ENCODE measurements at places on chromosomes 1 and 21.

DNA sequence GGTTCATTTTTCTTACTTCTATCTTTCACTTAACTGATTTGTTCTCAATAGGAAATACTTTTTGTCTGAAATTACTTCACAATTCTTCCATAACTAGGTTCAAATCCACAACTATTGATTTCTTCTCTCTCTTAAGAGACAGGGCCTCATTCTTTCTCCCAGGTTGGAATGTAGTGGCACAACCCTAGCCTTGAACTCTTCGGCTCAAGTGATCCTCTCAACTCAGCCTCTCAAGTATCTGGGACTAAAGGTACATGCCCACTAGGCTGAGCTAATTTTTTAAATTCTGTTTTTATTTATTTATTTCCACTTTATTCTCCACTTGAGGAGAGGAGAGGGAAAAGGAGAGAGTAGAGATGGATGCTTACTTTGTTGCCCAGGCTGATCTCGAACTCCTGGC, 370.4 kb upstream of the PLXNA2 start:
- DNase-seq = no peak

GRCh38 chr1:53655931-53656746, 82.8 kb downstream of the GLIS1 start:
- DNase-seq = no peak

DNA sequence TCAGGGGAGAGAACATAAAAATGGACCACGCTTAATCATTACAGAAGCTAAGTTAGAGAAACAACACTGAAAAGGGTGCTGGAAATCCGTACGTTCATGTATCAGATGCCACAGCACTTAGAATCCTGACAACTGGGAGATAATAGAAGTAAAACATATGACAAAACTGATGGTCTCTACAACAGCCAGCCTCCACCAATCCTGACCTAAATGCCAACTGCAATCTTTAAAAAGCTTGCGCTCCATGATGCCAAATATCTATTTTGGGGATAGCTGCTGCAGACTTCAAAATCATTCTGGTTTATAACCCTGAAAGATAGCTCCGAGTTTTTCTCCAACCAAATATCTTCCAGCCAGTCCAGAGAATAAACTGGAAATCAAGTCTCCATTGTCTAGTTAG, 178.3 kb downstream of the RERE start:
- no peak for DNase-seq

DNA sequence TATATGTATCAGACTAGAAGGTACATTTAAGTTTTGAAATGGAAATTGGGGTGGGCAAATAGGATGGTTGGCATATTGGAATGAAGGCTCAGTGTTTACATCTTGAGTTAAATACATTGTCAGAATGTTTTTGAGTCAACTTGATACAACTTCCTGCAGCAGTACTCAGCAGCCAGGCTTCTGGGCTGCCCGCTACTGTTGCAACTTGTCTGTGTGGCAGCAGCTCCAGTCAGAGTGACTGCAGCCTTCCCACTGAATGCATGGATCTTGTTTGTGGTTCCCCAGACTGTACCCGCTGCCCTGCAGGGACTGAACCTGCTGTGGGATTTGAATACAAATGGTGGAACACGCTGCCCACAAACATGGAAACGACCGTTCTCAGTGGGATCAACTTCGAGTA, 24.9 kb upstream of the SARS1 start:
- DNase-seq = no peak

DNA sequence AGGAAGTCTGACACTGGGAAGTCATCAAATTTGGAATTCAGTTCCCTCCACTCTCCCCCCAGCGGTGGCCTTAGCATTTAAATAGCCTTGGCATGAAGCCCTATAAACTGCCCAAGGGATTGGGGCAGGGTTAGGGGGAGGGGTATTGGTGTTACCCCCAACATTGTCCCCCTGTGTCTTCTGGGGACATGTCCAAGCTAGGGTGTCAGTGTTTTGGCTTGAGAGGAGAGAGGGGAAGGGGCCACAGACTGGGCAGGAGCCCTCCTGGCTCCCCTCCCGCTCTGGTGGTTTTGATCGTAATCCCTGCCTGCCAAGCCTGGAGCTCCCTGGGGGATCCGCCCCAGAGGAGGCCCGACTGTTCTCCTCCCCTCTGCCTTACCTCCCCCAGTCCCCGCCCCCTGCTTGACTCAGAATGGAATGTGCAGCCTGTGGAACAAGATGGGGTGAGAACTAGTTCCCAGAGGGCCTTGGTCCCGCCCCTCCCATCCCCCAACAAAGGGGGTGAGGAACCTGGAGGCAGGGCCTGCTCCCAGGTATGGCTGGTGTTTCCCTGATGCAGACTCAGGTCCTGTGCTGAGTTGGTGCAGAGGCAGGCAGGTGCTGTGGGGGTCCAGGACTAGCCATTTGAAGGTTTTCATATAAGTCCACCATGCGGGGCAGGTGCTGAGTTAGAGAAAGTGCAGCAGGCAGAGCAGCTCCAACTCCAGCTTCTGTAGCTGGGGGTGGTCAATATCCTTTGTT, 7.4 kb downstream of the SOX13 start:
- no peak for DNase-seq

GRCh38 chr1:91650764-91651163, 150.1 kb downstream of the CDC7 start:
- no peak for DNase-seq

- no peak for DNase-seq
Measured at GRCh38 chr1:24566236-24566867, 10.5 kb downstream of the NCMAP start.

- peak; percentile 78 for DNase-seq
Measured at GRCh38 chr1:19240673-19241538, 10.4 kb downstream of the EMC1 start.

DNA sequence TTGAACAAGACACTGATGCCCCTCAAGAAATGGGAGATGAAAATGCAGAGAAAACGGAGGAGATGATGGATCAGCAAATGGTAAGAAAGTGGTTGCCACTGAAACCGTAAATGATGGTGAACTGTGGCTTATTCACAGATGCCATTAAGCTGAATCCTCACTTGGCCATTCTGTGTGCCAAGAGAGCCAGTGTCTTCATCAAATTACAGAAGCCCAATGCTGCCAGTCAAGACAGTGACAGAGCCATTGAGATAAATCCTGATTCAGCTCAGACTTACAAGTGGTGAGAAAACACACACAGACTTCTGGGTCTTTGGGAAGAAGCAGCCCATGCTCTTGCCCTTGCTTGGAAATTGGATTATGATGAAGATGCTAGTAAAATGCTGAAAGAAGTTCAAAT, 52.5 kb downstream of the NBPF6 start:
- no peak for DNase-seq

- no peak for DNase-seq
Measured at GRCh38 chr1:91889717-91890459, 3.9 kb upstream of the TGFBR3 start.

GRCh38 chr1:168499688-168500049, 44.1 kb downstream of the XCL2 start:
- no peak for DNase-seq

GRCh38 chr1:92476071-92476631, 10.6 kb downstream of the GFI1 start:
- peak; percentile 34 for DNase-seq

DNA sequence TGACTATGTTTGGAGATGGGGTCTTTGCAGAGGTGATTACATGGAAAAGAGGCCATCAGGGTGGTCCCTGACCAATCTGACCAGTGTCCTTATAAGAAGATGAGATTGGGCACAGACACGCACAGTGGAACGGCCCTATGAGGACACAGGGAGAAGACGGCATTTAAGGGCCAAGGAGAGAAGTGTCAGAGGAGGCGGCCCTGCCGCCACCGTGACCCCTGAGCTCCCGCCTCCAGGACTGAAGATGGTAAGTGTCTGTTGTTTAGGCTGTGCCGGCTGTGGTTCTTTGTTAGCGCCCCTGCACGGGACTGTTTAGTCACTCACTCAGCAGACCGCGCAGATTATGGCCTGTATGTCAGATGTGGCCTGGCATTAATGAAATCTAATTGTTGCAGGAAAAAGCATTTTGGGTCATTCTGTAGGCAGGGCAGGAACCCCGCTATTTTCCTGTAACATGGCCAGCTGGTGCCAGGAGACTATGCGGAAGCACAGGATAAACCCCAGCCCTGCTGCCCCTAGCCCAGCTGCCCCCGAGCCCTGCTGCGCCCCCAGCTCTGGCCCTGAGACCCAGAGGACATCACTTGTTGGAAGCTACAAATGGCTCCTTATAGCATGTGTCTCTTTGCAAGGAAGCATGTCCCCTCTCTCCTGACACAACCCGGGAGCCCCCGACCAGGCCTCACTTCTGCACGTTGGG, 53.7 kb upstream of the RIPK4 start:
- no peak for DNase-seq

DNA sequence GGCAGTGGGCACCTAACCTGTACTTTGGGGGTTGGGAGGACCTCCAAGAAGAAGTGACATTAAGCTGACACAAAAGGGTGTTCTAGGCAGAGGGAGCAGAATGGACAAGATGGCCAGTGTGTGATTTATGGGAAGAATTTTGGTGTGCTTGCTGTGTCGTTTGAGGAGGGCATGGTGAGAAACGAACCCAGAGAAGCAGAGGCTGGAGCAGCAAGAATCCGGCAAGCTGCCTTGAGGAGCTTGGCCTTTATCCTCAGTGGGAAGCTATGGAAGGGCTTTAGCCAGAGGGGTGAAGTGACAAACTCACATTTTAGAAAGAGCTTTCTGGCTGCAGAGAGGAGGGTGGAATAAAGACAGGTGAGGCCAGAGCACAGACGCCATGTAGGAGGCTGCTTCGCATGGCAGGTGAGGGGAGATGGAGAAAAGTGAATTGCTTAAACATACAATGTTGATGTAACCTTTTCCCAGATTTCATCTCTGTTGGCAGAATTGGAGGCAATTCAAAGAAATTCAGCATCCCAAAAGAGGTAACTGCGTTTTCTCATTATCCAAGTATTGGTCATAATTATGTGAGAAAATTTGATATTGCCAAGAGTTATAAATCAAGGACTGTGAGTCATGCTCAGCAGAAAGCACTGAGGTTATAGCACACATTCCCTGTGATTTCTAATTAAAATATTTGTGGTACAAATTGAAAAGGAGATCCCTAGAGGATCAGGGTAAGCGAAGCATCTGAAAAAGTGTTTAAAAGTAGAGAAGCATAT, 26.5 kb downstream of the TRIM45 start:
- no peak for DNase-seq

All from activated CD4-positive, alpha-beta T cell treated with anti-CD3 and anti-CD28 coated beads, Interleukin-2, amount 50 U/mL, for 48 hours (primary cell).